ENCODE measurements at places on chromosomes 11 and 22.

GRCh38 chr11:111978028-111978771, 41.1 kb downstream of the DIXDC1 start:
- DNase-seq = no peak

DNA sequence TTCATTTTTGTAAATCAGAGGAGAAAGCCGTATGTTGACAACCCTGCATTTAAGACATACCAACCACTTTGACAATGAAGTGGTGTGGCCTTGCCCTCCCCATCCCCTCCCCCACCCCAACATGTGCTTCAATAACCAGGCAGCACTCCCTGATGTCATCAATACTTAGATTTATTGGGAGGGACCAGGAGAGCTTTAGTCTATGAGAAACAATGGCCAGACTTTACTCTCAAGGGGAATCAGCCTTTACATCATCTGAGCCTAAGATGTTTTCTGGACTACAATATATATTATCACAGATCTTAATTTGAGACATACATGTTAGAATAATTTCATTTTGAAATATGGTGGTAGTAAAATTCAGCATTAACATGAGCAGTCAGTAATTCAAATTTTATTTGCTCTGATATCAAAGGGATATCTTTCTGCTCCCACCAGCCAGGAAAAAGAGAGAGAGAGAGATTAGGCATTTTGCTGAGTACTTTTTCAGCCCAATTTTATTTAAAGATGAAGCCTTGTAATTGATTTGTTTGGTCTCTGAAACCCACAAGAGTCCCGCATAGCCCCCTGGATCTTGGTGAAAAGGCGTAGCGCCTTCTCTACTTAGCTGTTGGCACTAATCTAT, 38.1 kb downstream of the PARVA start:
- DNase-seq = no peak

GRCh38 chr11:98227278-98227677, 793.5 kb upstream of the CNTN5 start:
- DNase-seq = no peak

- DNase-seq = no peak
Measured at GRCh38 chr11:11501546-11502262, 120.1 kb downstream of the GALNT18 start.

- no peak for DNase-seq
Measured at GRCh38 chr11:2741377-2742131, 41.8 kb upstream of the KCNQ1OT1 start.

DNA sequence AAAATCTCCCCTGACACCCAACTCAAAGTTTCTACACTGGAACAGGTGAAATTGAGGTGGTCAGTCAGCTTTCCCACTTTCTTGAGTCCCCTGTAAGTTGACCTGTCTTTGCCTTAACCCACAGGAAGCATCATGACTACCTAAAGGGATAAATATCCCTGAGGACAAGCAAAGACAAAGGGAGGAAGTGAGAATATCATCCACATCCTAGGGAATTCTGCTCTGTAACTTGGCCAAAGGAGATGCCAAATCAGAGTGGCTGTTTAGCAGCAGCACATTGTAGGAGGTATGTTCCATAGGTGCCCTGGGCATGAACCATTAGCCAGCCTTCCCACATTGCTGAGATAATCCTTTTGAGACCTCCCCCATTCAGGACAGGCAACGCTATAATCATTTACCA, 40.9 kb upstream of the MRPL17 start:
- no peak for DNase-seq

DNA sequence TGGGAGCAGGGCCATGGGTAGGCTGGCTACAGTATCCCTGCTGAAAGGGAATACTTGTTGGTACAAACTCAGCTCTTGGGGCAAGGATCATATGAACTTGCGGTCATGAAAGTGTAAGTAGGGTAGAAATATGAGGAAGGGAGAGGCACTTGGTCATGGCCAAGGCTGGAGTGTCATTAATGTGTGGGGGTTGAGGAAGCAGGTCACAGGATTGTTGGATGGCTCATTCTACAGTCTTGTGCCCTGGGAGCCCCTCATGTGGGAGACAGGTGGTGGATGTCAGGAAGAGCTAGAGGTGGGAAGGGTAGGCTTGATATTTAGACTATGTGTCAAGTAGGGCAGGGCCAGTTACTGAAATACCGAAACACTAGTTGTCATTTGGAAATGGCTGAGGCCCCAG, 95.5 kb downstream of the RRM1 start:
- DNase-seq = no peak

DNA sequence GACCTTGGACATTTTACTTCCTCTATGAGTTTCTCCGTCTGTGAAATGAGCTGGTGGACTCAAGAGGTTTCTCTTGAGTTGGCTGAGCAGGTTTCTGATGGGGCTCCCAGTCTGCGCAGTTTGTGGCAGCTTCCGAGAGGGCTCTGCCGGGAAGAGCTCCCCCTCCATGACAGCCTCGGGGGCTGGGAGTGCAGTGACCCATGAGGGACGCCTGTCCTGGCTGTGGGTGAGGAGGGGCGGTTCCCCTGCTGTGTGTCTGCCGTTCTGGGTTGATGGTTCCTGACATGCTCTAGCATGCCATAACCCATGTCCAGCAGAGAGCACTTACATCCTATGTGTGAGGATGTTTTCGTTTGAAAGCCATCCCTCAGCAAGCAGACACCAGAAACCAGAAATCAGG, 14.8 kb downstream of the CSF2RB start:
- DNase-seq = no peak

- no peak for DNase-seq
Measured at GRCh38 chr11:65310736-65311135, 3.9 kb upstream of the CDC42EP2 start.

DNA sequence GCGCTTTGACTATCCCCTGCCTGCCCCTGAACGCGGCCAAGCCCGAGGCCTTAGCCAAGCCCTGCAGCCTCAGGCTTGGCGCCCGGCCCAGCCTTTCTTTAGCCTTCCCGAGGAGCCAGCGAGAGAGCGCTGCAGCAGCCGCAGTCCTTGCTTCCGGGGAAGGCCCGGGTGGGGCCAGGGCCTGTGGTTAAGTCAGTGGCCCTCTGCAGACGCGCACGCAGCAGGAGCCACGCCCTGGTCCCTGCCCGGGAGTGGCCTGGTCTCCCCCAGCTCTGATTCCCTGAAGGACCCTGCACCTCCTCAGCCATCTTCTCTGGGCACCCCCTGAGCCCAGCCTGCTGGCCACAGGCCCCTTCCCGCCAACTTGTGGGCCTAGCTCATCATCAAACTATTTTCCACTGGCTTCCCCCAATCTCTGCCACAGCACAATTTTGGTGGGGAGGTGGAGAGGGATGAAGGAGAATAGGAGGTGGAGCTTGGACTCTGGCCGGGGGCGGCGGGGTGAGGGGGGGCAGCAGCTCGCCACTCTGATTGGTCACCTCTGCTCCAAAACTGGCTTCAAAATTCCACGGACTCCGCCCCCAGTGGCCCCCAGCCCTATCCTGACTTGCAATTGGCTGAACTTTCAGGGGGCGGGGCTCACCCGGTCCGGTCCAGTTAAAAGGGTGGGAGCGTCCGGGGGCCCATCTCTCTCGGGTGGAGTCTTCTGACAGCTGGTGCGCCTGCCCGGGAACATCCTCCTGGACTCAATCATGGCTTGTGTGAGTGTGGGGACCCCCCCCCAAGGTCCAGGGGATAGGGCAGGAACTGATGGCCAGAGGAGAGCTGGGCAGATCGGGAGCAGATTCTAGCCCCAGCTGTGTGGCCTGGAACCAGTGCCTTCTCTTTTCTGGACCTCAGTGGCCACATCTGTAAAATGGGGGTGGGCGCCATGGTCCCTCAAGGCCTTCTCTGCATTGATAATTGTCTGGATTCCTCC, at the start of gene LGALS1:
Gene LGALS1, plus strand, starts transcription at position 686 of the 979 bp plus-strand sequence. Its CDS starts 67 bp downstream, at position 753.
- DNase-seq = no peak

DNA sequence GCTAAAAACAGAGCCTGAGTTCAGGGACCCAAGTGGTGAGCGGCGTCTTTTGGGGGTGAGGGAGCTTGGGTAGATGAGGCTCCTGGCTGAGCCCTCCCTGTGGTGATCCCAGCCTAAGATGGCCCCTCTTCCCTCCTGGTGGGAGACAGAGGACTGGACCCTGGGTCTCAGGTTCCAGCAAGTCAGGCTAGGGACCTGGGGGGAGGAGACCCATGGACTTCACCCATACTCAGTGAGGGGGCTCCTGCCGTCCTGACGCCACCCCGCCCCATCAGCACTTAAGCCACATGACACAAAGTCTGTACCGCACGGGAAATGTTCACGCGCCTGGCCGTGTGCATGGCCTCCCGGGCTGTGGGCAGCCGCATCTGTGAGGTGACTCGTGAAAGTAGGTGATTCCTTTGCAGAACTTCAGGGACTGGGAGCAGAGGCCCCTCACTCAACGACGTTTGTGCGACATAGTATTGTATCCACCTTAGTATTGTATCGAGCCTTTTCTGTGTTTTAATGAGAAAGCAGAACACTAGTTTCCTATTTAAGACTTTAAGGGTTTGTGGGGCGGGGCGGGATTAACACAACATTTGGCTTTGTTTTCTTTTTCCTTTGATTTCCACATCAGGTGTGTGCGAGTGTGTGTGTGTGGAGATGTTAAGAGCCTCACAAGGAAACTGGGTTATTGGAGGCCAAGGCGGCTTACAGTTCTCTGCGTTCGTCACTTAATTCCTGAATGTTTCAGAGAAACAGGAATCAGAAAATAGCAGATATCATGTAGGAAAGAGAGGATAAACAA, 18.4 kb upstream of the TMEM191C start:
- DNase-seq = no peak

DNA sequence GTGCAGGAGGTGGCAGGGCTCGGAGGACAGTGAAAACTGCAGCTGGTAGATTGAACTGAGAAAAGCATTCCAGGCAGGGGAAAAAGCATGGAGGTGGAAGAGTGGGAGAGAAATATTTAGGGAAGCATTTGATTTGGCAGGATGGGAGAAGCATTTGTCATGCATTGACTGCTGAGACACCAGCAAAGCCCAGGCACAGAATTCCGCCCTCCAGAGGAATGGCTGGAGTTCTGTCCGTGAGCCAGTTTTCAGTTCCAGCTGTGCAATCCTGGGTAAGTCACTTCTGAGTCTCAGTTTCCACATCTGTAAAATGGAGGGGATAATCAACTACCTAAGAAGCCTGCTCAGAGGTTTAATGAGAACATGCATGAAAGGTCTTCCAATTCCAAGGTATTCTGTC, 4.3 kb upstream of the TSKU start:
- no peak for DNase-seq

DNA sequence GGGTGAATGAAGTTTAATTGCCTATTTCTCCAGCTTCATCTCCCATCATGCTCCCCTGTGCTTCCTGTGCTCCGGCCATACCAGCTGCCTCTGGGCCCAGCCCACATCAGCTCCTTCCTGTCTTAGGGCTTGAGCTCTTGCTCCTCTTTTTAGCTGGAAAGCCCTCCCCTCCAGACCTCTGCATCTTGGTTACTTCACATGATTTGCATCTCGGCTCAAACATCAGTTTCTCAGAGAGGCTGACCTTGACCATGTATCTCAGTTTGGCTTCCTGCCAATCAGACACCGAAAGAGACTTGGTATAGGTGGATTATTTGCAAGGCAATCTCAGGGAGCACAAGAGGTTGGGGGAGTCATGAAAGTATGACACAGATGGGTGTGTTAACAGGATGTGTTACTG, 73.2 kb upstream of the TIMP3 start:
- DNase-seq = no peak

GRCh38 chr11:28566339-28567089, 458.3 kb downstream of the METTL15 start:
- DNase-seq = no peak

GRCh38 chr22:46196278-46196677, 46.0 kb downstream of the PPARA start:
- no peak for DNase-seq

DNA sequence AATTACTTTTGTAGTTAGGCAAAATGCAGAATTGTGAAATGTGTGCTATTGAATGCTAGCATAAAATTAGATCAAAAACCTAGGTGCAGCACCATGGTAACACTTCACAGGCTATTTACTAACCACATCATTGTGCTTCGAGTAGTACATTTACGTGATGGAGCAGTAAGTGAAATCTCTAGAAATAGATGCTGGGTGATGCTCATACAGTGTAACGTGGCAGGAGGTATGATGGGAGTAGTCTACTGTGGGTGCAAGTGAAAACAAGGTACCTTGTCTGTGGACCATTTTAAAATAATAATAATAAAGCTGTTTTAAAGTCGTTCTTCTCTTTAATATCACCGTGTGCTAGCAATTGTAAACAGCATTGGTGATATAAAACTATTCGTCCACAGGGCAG, 132.3 kb downstream of the DYNC2H1 start:
- no peak for DNase-seq

DNA sequence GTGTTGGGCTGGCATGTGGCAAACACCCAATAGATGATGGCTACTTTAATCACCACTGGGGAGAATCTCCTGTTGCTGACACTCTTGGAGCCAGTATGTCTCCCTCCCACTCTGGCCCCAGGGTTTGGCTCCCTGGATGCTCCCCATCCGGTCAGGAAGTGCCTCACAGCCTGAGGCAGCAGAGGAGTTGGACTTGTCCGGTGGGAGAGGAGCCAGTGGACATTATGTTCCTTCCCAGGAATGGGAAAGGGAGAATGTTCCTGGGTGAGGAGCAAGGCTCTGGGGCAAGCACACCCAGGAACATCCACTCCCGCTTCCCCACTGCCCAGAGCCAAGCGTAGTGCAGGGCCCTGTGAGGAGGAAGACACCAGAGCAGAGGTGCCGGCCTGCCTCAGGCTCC, 84.6 kb upstream of the NAV2 start:
- DNase-seq = no peak
